ENCODE measurements at places on chromosomes 2 and 18.

GRCh38 chr2:239157269-239157668, 243.6 kb downstream of the HDAC4 start:
- no peak for DNase-seq

- DNase-seq, result no peak
These were observed 42.5 kb downstream of the FER1L5 start for GRCh38 chr2:96684883-96685576.

DNA sequence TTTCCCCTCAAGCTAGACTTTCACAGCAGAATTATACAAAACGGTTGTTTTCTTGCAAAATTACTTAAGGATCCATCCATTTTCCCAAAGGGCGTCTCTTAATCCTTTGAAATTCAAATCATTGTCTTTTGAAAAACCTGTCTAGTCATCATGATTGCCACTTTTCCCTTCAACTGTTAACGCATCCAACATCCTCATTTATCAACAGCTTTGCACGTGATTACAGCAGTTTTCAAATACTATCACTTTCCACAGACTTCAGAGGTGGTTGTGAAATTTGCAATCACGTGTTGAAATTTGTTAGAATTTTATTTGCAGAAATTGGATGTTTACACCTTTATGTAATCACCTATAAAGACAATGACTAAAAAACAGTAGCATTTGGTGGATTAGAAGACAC, 304.4 kb upstream of the SLC39A10 start:
- no peak for DNase-seq

GRCh38 chr18:36187193-36187825, at the start of gene MOCOS:
Gene MOCOS (plus strand): TSS chr18:36187497. CDS start chr18:36187540, 43 bp downstream.
- peak; percentile 54 for DNase-seq

- DNase-seq, result no peak
These were observed 353.9 kb upstream of the SPHKAP start for GRCh38 chr2:228535396-228535795.

DNA sequence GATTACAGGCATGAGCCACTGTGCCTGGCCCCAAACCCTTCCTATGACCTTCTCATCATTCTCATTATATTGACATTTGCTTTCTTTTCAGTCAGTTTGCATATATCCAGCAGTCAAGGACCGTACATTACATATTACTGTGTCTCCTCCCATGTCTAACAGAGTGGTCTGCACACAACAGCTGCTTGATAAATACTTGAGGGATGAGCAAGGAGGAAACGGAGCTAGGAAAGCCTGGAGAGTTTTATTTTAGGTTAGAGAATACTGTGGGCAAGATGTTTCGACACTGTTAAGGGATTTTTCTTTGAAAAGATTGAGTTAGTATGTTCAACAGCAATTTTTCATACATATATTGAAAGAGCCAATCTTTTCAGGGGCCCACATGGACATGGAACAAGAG, 76.2 kb upstream of the CHRNA1 start:
- DNase-seq, result no peak

GRCh38 chr2:103605071-103605780, 843.4 kb downstream of the TMEM182 start:
- DNase-seq, result no peak

GRCh38 chr2:128177315-128177714, 86.3 kb downstream of the UGGT1 start:
- DNase-seq, result no peak

DNA sequence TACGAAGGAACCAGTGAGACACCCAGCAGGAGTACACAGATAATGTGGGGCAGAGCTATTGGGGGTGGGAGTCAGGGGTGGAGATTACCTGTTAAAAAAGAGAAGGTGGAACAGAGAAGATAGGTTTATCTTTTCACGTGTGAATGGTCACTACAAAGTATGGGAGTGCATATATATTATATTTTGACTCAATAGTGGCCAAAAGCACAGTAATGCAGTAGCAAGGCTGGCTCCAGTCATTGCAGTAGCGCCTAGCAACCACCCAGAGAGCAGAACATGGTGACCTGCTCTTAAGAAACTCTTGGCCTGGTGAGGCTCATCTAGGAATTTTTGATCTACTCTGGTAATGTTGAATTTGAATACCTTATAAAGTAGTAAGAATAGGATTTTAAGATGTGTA, 1.0 kb downstream of the IMPACT start:
- no peak for DNase-seq

DNA sequence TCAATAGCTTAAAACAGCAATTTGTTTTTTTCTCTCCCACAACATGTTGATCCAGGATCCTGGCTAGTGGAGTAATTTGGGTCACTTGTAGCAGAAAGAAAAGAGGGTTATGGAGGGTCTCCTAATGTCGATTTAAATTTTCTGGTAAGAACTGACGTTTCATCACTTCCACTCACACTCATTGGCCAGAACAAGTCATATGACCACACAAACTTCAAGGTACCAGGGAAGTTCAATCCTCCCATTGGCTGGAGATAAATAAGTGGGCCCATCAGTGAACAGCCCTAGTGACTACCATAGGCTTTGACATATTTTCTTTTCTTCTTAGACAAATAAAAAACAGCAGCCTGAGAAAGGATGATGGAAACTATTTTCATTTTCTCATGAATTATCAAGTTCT, 8.3 kb upstream of the TMEM131 start:
- no peak for DNase-seq

GRCh38 chr2:159046966-159047365, 78.5 kb downstream of the TANC1 start:
- no peak for DNase-seq

DNA sequence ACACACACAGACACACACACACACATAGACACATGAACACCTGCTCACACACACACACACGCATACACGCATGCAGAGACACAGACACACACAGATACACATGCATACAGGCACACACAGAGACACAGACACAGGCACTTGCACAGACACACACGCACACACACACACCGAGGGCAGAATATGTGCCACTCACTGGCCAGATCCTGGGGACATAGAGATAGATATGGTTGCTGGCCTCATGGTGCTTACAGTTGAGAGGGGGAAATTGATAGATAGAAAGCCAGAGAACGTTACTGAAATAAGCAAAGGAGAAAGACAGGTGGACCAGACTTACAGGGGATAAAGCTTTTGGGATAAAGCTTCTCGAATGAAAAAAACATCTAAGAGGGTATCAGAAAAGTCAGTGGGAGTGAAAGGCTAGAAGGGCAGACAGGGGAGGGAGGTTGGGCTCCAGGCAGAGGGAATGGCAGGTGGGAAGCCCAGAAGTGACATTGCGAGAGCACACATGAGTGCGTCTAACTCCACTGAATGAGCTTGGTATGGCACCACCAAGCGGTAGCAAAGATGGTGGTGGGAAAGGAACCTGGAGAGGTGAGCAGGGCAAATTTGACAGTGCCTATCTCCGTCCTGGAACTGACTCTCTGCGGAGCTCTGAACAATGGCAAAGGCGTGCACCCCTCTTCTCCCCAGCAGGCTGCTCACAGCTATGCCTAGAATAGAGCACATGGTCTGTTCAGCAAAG, 390.1 kb upstream of the TRIB2 start:
- DNase-seq, result no peak

GRCh38 chr2:29376541-29376940, 261.3 kb downstream of the CLIP4 start:
- no peak for DNase-seq

DNA sequence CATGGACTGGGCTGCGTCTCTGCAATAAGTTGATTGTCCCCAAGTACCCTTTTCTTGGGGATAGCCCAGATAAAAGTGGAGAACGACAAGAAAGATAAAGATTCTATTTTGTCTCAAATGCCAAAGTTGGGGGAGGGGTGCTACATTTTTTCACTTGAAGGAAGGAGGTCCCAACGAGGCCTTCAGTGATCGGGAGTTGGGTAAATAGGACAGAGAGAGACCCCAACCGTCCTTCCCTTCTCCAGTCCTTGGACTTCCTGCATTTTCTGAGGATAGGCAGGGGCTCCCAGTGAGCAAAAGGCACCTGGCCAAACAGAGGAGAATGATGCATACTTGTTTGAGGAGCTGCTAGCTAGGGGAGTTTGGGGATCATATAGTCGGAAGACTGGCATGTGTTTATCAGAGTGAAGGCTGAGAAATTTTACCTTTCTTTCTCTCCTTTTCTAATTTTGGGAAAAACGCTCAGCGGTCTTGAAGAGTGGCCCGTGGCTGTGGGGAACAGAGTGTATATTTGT, 3.5 kb upstream of the EN1 start:
- no peak for DNase-seq

DNA sequence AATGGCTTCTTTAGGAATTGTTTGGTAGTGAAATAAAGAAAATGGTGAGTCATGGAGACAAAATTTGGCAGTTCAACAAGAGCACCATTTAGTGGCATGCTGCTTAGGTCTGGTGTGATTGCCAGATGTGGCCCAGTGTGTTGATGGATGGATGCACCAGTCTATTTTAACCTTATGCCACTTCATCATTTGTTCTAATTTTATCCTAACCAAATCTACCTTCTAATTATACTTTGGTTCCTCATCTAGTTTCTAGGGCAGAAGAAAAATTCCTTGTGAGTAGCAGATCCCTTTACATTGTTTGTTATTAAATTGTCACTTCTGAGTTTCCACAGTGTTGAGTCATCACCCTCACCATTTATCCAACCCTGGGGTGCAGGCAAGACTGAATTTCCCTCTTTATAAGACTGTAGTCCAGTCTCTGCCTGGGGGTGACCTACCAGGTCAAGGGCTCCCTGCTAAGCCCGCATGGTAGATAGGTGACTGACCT, 32.5 kb downstream of the NABP1 start:
- DNase-seq, result no peak

GRCh38 chr2:217523286-217523685, 479.5 kb downstream of the TNS1 start:
- no peak for DNase-seq

GRCh38 chr2:156309167-156309566, 23.4 kb downstream of the NR4A2 start:
- DNase-seq, result no peak

- no peak for DNase-seq
These were observed 451.0 kb upstream of the SETBP1 start for GRCh38 chr18:44229693-44230108.

DNA sequence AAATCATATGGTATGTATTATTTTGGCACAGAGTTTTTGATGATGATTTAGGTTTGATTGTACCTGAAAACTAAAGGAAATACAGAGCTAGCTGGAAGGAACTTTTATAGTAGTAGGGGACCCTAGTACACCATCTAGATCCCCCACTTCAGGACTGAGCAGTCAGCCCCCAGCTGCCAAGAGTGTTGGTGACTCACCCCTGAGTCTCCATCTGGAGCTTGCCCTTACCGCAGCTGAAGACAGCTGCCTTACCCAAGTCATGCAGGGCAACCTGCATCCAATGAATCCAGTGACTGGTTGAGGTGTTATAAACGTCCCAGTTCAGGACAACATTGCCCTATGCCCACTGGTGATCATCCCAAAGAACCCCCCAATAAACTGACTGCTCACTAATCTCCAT, 15.3 kb downstream of the PMS1 start:
- DNase-seq, result no peak

DNA sequence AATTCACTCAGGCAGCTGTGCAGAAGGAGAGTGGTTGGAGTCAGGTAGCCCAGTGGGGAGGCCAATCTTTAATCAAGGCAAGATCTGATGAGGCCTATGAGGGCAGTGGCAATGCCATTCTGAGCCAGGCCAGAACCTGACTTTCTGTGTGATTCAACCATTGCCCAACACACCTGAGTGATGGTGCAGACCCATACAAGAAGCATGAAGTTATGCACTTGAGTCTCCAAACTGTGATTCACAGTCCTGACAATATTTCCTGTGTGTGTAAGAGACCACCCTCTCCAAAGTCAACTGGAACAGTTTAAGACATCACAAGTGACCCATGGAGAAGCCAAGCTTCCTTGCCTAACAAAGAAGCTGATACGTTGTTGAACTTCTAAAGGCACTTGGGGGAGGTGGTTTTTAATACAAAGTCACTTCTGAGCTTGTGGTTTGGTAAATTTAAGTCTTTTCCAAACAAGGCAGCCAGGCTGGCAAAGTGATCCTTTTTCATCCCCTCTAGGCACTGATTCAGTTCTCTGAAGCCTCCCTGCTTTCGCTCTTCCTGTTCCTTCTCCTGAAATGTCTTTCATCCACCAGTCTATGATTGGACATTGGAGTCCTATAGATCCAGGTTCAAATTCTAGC, 49.0 kb downstream of the VSNL1 start:
- no peak for DNase-seq

- DNase-seq, result no peak
These were observed 151.5 kb downstream of the INHBB start for GRCh38 chr2:120497261-120497977.

GRCh38 chr2:108607706-108608301, 73.5 kb downstream of the LIMS1 start:
- DNase-seq, result peak; percentile 40

GRCh38 chr2:3535467-3535793, 16.1 kb upstream of the ADI1 start:
- no peak for DNase-seq

DNA sequence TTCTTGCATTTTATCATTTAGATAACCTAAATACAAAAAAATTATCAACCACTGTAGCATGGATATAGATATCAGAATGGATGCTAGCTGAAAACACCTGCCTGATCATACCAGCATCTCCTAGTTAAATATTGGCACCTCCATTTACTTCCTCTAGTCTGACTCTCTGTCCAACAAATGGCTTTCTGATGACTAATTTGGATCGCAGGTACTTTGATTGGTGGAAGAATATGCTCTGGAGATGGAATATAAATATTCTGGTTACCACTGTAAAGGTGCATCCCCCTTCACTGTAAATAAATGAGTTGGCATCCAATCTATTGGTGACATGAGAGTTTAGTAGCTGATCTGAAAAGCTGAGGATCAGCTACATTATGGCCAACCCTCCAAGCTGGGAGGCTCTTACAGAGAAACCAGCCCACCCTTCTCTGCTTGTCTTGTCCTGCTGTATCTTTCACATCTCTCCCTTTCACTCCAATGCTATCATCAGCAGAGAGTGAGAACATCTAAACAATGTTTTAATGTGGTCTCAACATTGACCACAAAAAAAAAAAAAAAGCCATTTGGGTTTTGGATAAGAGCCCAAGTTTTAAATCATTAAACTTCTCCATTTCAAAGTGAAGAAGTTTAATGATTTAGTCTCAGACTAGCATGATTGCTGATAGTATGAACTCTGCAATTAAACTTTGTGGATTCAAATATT, 90.5 kb downstream of the PMAIP1 start:
- DNase-seq, result no peak

GRCh38 chr2:42298132-42298531, 62.9 kb downstream of the COX7A2L start:
- DNase-seq, result no peak

DNA sequence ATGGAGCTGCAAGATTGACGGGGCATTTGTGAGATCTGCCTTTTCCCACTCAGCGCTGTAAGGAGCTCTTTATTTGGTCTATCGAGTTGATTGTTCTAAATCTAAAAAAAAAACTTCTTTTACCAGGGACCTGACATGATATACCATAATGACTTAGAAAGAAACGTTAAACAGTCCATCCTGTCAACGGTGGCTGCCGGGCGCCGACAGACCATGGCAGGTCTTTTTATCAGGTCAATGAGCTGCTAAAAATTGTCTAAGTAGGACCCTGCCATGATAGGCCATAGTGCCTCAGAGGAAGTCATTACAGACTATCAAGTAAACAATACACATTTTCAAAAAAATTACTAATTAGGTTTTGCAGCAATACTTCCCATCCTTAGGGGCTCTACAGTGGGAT, 87.9 kb downstream of the KLHL14 start:
- no peak for DNase-seq

- no peak for DNase-seq
These were observed 8.7 kb upstream of the SERPINB13 start for GRCh38 chr18:63578357-63578958.

GRCh38 chr2:17961789-17962188, 83.3 kb downstream of the KCNS3 start:
- DNase-seq, result no peak

GRCh38 chr18:57446322-57446721, 11.1 kb downstream of the ONECUT2 start:
- DNase-seq, result peak; percentile 17

Data from NCI-H774 (cell line).